Effector memory CD4-positive, alpha-beta T cell (primary cell): ENCODE measurements at places on chromosomes 5 and 9.

DNA sequence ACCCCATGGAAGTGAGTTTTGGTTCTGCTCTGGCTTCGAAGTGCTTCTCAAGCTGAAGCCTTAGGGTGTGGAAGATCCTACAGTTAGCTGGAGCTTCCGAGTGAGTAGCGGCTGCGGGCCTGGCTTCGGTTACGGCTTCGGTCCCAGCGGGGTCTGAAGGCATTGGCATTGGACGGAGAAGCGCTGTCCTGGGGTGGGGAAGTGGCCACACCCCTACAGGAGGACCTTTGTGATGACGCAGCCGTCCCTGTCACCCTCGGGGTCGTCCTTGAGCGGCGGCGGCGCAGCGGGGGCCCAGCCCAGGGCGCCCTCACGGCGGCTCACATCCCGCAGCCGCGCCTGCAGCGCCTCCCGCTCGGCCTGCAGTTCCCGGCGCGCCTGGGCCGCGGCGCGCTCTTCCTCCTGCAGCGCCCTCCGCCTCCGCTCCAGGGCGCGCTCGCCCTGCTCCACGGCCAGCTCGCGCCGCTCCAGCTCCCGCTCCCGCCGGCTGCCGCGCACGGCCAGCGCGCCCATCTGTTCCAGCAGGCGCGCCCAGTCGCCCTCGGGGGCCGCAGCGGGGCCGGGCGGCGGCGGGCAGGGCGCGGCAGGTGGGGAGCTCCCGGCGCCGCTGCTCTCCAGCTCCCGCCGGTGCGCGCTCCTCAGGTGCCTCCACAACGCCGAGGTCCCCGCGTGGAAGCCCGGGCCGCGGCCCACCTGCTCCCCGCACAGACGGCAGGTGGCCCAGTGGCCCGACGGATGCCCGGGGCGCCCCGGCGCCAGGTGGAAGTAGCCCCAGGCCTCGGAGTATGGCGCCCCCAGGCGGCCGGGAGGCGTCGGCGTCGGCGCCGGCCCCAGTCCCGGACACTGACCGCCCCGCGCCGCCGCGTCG lies 9.9 kb downstream of the ZBED3 start:
- DNase-seq: no peak

DNA sequence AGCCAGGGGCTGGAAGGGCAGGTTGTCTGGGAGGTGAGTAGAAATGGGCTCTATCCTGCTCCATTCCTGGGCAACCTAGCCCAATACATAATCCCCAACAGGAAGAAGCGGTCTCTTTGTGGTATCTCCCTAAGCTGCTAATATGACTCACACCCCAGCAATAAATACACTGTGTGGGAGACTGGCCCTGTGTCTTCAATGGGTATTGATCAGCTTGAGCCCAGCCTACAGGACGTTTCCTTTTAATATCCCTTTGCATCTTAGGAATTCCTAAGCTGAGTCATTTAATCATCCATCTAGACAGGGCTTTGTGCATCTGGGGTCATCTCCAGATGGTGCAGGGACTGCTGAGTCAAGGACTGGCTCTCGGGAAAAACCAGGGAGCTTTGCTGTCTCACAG lies 207.0 kb upstream of the PANK3 start:
- no peak for DNase-seq

GRCh38 chr9:121281614-121282276 lies 13.8 kb downstream of the GSN start:
- no peak for DNase-seq

DNA sequence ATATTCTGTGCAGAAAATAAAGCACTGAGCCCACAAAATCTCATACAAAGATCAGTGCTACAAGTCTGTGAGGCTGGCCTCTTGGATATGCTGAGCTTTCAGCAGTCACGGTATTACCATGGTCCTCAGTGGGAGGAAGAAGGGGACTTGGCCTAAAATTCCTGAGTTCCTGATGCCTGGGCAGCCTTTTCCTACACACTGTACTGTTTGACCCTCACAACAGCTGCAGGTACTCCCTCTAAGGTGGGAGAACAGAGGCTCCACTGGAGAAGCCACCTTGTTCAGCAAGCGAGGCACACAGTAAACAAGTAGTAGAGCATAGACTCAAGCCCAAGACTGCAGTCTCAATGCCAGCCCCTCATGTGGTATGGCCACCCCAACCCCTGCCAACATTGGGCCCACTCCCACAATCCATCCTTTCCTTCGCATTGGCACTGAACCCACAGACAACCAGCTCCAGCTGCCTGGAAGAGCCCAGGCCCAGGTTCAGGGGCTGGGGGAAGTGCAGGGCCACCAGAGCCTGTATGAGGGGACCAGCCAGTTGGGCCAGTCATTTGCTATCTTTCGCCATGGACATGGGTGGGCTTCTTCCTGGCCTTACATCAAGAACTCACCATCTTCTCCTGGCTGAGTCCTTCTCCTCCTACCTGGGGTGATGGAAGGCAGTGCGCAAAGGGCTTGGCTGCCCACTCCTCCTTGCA lies 14.3 kb downstream of the ACSL6 start:
- no peak for DNase-seq

DNA sequence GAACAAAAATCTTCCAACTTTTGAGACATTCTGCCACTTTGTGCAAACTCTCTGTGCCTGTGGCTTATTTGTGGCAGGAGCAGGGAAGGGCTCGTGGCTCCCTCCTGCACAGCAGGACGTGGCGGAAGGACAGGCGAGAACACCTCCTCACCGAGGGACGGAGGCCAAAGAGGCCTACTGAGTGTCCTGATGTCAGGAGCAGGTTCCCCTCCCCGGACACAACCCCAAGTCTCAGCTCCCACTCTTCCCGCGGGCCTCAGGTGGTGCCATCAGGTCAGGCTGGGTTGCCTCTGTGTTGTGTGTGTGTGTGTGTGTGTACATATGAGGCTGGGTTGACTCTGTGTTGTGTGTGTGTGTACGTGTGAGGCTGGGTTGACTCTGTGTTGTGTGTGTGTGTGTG lies 136.8 kb upstream of the LPCAT1 start:
- DNase-seq: no peak

- DNase-seq: no peak
Observed at GRCh38 chr5:26805076-26805475, 233.3 kb downstream of the CDH9 start.

DNA sequence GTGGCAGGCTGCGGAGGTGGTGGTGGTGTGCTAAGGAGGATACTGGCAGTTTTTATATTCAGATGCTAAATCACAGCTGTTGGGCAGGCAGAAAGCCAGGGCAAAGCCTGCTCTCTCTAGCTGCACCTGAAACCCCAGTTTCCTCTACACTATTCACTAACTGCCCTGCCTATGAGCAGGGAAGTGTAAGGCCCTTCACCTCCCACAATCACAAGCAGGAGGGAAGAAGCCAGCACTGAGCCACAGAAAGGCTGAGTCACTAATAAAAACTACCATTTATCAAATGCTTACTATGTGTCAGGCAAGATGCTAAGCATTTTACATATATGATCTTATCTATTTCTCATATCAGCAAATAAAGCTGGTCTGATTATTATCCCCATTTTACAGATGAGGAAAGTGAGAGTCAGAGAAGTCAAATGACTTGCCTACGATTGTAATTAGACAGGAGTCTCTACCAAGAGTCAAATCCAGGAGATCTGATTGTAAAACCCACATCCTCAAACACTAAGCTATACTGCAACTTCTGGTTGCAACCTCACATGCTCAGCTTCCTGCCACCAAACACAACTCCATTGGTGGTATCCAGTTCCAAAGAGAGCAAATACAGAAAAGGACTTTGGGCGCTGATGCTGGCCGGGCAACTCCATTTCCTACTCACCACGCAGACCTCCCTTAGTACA lies 17.7 kb upstream of the IL6ST start:
- peak; percentile 6 for DNase-seq

- no peak for DNase-seq
Observed at GRCh38 chr5:176389135-176390123, 878 bp downstream of the HIGD2A start.

DNA sequence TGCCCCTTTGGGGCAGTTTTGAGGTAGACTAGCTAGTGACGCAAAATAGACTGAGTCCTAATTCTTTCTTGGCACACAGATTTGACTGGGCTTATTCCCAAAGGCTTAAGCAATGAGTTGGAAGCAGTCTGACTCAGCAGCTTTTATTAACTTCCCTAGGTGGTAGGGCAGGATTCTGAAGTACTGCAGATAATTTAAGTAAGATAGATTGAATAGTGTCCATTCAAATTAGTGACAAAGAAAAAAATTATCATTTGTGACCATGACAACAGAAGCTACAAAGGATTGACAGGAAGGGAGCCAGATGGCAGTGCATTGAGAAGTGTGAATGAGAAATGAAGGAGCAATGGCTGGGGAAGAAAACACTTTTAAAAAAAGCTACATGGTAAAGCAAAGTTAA lies 649.4 kb downstream of the CDH9 start:
- no peak for DNase-seq

- DNase-seq: no peak
Observed at GRCh38 chr5:83102364-83102980, 25.1 kb downstream of the XRCC4 start.

GRCh38 chr5:9059920-9060691 lies 485.8 kb downstream of the SEMA5A start:
- no peak for DNase-seq

GRCh38 chr5:134568337-134568700 lies 42.8 kb downstream of the JADE2 start:
- DNase-seq: no peak

GRCh38 chr5:98227489-98227888 lies 546.0 kb upstream of the RGMB start:
- no peak for DNase-seq

- DNase-seq: no peak
Observed at GRCh38 chr5:126445502-126446174, 22.4 kb downstream of the GRAMD2B start.

- no peak for DNase-seq
Observed at GRCh38 chr5:96388176-96388575, 44.9 kb downstream of the PCSK1 start.

- DNase-seq: no peak
Observed at GRCh38 chr5:168334280-168334679, 42.8 kb downstream of the WWC1 start.
